ENCODE measurements at places on chromosomes 1 and 21.

GRCh38 chr1:201443747-201444146 is 22.2 kb upstream of the TNNI1 start:
- no peak for DNase-seq

- DNase-seq = no peak
Observed at GRCh38 chr1:193437785-193438184, 251.4 kb upstream of the B3GALT2 start.

DNA sequence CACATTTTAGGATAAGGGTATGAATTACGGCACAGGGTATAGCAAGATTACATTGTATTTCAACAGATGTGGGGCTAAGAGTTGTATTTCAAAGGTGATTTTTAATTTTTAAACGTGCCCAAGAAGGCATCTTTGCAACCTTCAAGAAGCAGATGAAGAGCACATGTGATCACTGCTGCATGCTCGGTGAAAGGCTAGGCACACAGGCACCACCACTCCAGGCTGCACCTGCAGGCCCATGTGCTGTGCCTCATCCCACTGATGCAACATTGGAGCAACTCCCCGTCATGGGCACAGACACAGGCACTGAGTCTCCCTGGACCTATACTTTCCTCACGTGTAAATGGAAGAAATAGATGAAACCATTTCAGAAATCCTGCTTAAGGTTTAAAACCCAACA is 23.5 kb downstream of the UBE2G2 start:
- DNase-seq = no peak

DNA sequence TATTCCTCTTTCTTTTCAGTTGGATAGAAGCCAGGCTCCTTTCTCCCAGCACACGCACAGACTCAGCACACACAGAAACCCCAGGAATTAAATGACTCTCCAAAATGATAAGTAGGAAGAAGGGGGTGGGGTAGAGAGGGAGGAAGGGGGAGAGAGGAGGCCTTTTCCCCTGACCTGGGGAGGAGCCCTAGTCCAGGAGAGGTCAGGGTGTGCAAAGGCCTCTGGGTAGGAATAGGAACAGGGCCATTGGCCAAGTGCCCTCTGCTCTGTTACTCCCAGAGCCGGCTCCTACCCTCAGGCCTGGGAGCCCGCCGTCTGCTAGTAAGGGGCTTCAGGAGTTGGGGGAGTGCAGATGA is 35.6 kb upstream of the PUM1 start:
- DNase-seq = no peak

- DNase-seq = no peak
Observed at GRCh38 chr1:6416295-6416656, 3.4 kb downstream of the HES2 start.

DNA sequence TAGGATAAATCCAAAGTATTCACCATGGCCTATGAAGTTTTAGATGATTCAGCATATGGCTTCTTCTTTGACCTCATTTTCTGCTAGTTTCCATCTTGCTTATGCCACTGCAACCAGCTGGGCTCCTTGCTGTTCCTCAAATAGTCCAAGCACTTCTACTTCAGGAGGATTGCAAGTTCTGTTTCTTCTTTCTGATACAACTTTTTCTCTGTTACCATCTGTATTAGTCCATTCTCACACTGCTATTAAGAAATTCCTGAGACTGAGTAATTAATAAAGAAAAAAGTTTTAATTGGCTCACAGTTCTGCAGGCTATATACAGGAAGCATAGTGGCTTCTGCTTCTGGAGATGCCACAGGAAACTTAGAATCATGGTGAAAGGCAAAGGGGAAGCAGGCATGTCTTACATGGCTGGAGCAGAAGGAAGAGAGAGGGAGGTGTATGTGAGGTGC is 20.3 kb downstream of the PTGS2 start:
- no peak for DNase-seq

- DNase-seq = no peak
Observed at GRCh38 chr1:162144853-162145252, 75.4 kb downstream of the NOS1AP start.

- no peak for DNase-seq
Observed at GRCh38 chr1:231761252-231761651, 134.7 kb downstream of the DISC1 start.

- DNase-seq = no peak
Observed at GRCh38 chr1:5913078-5913845, 79.0 kb downstream of the NPHP4 start.

GRCh38 chr1:36183309-36183856 is 27.4 kb downstream of the MAP7D1 start:
- no peak for DNase-seq

- DNase-seq = no peak
Observed at GRCh38 chr21:45506241-45506817, 35.9 kb downstream of the SLC19A1 start.

GRCh38 chr1:219713981-219714381 is 101.1 kb upstream of the ZC3H11B start:
- DNase-seq = no peak

- DNase-seq = no peak
Observed at GRCh38 chr21:18759267-18759666, 355.7 kb upstream of the TMPRSS15 start.
